ENCODE measurements at places on chromosomes 5 and 9.

DNA sequence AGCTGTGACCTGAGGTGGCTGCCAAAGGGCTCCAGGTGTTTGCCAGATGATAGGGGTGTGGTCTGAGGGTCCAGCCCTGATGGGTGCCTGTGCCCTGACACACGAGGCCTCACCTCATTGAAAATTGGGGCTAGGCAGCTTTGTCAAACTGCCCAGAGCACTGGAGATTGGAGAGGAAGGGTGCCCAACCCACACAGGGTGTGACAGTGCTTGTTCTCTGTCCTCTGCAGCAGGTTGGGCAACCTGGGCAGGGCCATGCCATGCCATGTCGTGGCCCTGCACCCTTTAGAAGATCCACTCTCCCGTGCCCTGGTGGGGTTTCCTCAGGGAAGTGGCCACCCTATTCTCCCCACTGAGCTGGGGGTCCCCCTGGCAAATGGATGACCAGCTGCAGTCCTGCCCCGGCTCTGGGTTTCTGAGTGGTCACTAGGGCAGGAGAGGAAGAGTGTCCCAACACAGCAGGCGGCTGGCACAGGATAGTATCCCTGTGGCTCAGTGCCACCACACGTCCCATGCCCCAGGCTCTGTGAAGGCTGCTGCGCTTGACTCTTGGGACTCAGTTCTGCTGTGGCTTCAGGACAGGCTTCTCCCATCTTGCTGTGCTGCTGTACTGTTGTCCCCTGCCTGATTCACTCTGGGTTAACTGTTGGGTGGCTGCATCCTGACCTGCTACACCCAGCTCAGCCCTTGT is 100.8 kb upstream of the PITX1 start:
- no peak for DNase-seq

- no peak for DNase-seq
Observed at GRCh38 chr5:151692312-151692711, 5.6 kb upstream of the SPARC start.

GRCh38 chr5:53900677-53901076 is 340.2 kb downstream of the NDUFS4 start:
- DNase-seq = no peak

GRCh38 chr5:136027311-136027710 is 1.5 kb upstream of the TGFBI start:
- no peak for DNase-seq

DNA sequence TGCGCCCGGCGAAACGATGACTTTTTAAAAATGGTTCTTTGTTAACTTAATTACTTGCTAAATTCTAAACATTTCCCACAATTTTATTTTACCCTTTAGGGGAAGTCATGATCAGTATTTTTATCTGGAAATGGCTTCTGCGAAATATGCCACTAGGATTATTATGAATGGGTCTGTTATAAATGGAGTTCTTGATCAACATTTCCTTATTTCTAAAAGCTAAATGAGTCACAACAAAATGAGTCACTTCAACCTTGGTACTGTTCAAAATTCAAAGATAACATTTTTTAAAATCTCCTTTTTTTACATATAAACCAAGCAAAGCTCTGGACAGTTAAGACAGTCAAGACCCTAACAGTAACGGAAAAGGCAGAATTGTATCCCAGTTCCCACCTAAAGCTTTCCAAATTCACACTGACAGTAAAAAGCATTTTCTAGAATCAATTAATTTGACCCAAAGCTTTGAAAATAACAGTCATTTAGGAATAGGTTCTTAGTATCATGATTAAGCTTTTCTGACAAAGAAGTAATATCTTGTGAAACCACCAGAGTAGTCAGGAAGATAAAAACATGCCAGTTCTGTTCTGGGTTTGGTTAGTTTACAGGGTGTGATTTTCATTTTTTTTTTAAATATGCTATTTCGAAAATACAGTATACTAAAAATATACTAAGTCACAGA is 81.7 kb downstream of the LHFPL2 start:
- no peak for DNase-seq

DNA sequence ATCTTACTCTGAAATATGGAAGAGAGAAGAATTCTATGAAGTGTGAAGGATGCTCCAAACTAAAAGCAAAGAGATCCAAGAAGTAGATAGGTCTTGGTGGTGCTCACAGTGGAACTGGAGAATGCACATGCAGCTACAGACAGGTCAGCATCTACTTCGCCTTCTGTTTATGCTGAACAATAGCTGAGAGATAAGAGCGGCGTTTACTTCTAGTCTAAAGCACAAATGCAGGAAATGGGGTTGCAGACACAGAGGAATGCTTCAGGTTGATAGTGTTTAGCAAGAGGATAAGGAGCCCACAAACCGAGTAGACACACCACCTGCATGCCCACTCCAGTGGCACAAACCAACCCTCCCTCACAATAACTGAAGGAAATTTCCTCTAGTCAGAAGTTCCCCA is 180.0 kb upstream of the RGMB start:
- DNase-seq = no peak

- no peak for DNase-seq
Observed at GRCh38 chr5:10788358-10788757, 27.3 kb upstream of the DAP start.

DNA sequence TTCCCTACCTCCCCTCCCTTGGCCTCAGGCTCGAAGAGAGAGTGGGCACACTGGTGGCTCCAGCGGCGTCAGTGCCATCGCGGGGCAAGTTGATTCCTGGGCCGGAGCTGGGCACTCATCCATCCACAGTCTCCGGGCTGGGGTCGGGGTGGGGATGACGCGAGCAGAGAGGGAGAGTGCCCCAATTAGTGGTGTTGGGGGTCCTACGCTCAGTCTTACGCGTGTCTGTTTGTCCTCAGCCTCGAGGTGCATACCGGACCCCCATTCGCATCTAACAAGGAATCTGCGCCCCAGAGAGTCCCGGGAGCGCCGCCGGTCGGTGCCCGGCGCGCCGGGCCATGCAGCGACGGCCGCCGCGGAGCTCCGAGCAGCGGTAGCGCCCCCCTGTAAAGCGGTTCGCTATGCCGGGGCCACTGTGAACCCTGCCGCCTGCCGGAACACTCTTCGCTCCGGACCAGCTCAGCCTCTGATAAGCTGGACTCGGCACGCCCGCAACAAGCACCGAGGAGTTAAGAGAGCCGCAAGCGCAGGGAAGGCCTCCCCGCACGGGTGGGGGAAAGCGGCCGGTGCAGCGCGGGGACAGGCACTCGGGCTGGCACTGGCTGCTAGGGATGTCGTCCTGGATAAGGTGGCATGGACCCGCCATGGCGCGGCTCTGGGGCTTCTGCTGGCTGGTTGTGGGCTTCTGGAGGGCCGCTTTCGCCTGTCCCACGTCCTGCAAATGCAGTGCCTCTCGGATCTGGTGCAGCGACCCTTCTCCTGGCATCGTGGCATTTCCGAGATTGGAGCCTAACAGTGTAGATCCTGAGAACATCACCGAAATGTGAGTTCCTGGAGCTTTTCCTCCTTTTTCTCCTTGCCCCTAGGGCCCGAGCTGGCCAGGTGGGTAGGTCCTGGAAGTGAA is 861 bp downstream of the NTRK2 start:
- no peak for DNase-seq

GRCh38 chr5:37730896-37731455 is 108.9 kb downstream of the GDNF start:
- no peak for DNase-seq

- no peak for DNase-seq
Observed at GRCh38 chr9:75639971-75640610, 250.4 kb upstream of the PCSK5 start.

DNA sequence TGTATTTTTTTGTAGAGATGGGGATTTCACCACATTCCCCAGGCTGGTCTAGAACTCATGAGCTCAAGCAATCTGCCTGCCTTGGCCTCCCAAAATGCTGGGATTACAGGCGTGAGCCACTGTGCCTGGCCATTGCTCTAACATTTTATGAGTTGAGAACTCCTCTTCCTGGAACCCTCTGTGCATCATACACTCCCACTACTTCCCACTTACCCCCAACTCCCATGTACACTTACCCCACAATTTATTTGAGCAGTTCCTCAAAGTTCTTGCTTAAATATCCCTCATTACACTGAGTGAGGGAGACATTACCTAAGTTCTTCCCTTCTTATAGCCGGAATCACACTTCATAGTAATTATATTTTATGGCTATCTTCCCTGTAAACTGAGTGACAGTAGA is 42.9 kb upstream of the GALNT10 start:
- DNase-seq = no peak

GRCh38 chr9:12141422-12141821 is 551.8 kb upstream of the TYRP1 start:
- no peak for DNase-seq

DNA sequence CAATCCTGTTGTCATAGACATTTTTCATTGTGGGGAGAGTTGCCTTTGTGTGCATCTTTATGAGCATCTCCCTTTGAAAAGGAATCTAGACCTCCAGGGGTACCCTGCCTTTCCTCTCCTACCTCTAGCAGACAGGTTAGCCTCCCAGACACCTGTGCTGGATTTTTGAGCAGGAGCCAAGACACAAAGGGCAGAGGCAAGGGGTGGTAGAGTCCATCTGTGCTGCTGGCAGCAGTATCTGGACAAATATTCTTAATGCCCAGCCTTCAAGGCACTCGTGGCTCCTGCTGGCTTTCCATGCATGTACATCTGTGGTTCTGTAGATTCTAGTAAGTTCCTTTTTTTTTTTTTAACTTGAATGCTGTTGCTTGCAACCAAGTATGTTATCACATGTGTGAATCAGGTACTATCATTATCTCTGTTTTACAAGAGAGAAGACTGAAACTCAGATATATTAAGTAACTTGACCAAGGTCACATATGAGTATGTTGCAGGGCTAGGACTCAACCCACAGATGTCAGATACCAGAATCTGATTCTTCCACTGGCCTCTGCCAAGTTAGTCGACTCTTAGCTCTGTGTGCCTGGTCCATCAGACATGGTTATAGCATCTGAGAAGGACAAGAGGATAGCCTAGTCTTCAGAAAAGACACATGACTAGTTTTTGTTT is 32.9 kb upstream of the GPR151 start:
- no peak for DNase-seq

DNA sequence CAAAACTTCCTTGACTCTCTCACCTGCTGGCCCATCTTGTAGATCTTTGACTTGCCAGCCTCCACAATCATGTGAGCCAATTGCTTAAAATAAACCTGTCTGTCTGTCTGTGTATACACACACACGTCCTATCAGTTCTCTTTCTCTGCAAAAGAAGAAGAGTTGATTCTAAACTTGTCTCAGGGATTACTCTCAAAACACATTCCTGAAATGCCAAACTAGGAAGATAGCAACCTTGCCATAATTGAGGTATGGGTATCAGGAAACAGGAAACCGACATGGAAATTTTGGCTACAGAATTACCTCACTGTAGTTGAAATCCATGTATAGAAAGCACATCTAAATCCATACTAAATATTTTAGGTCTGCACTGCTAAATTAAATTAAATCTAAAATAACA is 483.4 kb downstream of the PLK2 start:
- no peak for DNase-seq

Measured in stimulated activated CD8-positive, alpha-beta memory T cell treated with anti-CD3 and anti-CD28 coated beads, Interleukin-15, amount 100 ng/mL, for 1 hour (primary cell).